SW480 (cell line): ENCODE measurements at places on chromosomes 1 and 21.

- no peak for DNase-seq
Measured at GRCh38 chr1:53731779-53732305, 7.1 kb downstream of the GLIS1 start.

DNA sequence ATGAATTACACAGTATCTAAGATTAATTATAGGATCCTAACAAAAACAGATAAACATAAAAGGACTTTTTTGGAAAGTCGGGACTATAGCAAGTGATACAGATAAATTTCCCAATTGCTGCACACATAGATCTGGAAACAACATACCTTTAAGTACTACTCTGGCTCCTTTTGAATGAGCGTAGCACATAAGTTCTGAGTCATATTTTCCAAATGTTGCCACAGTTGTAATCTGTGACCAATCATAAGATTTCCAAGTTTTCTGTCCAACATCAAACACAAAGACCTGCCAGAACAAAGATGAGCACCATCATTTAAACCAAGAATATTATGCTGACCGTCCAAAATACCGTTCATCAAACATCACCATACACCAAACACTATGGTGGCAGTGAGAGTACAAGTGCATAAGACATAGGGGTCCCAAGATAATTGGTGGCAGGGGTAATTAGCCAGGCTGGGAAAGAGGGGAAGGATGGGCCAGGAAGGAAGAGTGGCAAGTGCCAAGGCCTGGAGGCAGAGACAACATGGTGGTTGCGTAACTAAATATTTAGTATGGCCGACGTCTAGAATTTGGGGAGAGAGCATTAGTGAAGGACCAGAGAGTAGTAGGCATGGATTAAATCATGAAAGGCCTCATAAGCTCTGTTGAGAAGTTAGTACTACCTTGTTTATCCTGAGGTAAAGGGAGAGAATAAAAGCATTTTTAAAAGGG lies 3.6 kb downstream of the CTBS start:
- no peak for DNase-seq

DNA sequence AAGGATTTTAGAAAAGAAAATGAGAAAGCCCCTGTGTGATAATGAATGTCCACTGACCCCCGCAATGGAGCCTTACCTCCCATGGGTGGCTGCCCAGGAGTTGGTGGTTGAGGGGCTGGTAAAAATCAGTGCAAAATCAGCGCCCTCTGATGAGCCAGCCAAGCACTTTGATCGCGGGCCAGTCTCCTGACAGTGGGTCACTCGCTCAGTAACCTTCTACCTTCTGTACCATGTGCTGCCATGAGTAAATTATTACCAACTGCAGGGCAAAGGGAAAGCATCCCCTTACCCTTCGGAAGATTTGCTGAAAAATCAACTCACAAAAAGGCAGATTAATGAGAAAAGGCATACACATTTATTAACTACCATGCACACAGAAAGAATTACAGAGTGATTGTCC lies 58.8 kb downstream of the KCNK1 start:
- DNase-seq = no peak

DNA sequence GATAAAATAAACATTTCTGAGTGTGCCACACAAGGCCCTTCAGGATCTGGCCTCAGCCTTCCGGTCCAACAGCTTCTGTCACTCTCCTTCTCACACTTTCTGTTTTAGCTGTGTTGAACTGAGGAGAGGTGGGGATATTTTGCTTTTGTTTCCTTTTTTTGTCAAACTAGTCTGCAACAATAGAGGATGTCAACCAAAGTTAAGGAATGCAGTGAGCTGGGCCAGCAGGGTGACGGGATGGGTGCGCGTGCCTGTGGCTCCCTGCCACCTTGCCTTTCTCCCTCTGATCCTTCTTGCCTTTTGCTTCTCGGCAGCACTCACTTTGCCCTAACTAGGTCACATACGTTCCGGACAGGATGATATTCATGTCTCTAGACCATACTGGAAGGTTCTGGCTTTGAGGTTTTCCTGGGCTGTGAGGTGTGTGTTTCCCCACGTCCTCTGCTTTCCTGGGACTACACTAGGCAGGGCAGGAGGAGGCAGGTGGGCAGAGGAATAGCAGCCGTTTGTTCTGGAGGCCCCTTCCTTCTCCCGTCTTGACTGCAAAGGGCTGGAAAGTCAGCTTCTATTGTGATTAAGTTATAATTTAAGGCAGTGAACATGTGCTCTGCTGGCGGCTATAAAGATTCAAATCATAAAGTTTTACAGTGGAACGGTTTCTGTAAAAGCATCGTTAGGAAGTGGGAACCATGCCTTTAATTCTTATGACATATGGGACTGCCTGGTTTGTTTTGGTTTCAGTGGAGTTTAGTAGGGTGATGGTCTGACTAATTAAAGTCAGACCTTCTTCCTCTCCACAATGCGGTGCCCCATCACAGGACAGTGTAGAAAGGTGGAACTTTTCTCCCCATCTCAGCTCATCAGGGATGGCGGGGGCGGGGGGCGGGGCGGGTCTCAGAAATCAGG lies 67.8 kb downstream of the RNF220 start:
- DNase-seq = no peak

DNA sequence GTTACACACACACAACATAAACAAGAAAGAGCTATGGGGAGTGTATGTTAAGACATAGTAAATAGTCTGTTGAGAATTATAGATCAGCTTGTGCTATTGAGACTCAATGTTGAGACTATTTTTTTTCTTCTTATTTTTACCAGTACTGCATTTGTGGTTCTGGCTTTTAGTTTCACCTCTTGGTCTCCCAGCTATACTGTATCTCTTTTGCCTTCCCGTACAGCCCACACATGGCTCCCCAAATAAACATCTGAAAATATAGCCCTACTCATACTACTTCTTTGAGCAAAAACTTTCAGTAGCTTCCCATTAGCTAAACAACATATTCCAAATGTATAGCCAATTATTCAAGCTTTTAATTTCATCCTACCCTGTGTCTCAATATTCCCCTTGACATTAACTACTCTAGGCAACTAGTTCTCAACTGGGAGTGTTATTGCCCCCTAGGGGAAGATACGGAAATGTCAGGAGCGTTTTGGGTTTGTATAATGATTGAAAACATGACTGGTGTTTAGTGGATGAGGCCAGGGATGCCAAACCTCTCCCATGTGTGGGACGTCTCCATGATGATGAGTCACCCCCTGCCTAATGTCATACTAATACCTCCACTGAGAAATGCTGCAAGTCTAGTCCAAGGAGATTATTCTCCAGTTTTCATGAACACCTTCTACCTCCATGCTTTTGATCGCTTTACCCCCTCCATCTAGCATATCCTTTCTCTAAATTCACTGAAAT lies 6.8 kb downstream of the RPE65 start:
- DNase-seq = peak; percentile 65

- no peak for DNase-seq
Measured at GRCh38 chr1:89760496-89760895, 60.3 kb upstream of the LRRC8D start.

GRCh38 chr1:166377896-166378295 lies 211.1 kb upstream of the FAM78B start:
- no peak for DNase-seq

GRCh38 chr1:116559304-116559761 lies 11.5 kb downstream of the CD58 start:
- no peak for DNase-seq

GRCh38 chr1:145991735-145992412 lies 4.5 kb downstream of the TXNIP start:
- no peak for DNase-seq

- DNase-seq = no peak
Measured at GRCh38 chr1:199901341-199901740, 126.2 kb upstream of the NR5A2 start.

DNA sequence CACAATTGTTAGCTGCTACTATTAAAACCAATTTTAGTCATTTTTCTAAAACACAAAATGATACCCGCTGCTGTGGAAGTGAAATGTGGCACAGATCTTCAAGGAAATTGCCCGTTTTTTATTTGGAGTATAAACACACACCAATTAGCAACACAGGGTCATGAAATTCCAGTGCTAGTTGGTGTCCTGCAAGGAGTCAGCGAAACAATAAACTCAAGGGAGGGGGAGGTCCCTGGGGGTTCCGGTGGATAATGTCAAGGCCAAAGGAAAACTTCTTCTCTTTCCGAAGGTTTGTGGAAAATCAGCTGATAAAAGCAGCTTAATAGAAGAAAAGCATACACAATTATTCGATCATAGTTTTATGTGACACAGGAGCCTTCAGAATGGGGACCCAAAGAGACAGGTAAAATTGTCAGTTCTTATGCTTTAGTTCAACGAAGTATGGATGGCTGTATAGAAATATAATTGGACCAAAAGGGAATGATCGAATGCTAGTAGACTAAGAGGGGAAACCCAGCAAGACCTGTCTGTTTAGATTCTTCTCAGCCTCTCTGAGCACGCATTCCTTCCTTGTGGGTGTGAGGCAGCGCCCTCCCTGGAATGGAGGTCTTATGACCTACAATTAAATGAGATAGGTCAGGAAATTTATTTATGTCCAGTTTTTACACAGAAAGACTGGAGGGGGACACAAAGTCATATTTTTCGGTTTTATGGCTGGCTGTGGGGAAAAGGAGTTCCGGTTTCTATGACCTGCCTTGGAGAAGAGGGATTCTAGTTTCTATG lies 65.9 kb downstream of the KCNK1 start:
- DNase-seq = no peak

- no peak for DNase-seq
Measured at GRCh38 chr1:212691561-212692071, 8.0 kb downstream of the BATF3 start.

DNA sequence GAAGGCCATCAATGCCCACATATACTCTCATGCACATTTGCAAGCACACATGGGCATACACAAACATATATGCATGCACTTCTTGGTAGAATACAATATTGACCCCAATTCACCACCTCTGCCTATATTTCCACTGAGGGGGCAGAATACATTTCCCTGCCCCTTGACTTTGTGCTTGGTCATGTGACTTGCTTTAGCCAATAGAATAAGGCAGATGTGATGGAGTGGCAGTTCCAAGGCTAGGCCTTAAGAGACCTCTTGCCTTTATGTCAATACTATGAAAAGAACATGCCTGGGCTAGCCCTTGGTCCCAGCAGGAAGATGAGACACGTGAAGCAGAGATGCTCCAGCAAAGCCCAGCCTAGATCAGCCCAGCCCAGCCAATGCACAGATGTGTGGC lies 66.0 kb upstream of the GRIK3 start:
- DNase-seq = no peak
